ENCODE measurements at places on chromosomes 3 and 15. TPM values are rescaled to one million over a fixed set of nuclear protein-coding genes. Genes with fewer than 3 reads are reported as not detected.
A peak's percentile ranks its signal among the peaks of the same experiment; 100 is the strongest.

The ZSCAN2 gene
- 5.2 TPM for total RNA-seq

- no peaks in the 10 kb centered on the region for H3K27me3 ChIP-seq
- peak; percentile 60 for DNase-seq
- H3K4me1 ChIP-seq: peaks cover 30% of the 10 kb centered on the region
- H3K4me3 ChIP-seq: peak overlapping the region; percentile 66
- no peaks in the 10 kb centered on the region for H3K36me3 ChIP-seq
Observed at GRCh38 chr3:187519428-187519890, 150.7 kb downstream of the SST start.

DNA sequence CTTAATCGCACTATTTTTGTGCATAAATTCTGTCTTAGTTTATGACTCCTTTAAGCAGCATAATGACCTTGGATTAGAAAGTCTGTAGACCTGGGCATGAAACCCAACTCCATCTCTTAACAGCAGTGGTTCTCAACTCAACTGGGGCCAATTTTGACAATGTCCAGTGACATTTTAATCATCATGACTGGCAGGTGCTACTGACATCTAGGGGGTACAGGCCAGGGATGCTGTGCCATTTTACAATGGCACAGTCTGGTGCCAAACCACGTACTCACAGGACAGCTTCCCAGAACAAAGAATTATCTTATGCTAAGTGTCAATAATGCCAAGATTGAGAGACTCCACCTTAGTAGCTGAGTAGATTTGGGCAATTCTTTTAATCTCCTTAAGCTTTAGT, 405.0 kb downstream of the NTRK3 start:
- H3K36me3 ChIP-seq: no peaks in the 10 kb centered on the region
- H3K4me3 ChIP-seq: no peak overlapping the region
- no peak for DNase-seq
- H3K27ac ChIP-seq: no peak overlapping the region

The SAMMSON gene
- total RNA-seq: not detected

The COL7A1 gene
- total RNA-seq: 112 TPM

GRCh38 chr3:39453134-39453533, 14.3 kb upstream of the MOBP start:
- no peak for DNase-seq
- H3K4me1 ChIP-seq: peaks cover 3% of the 10 kb centered on the region
- H3K36me3 ChIP-seq: no peaks in the 10 kb centered on the region
- H3K27ac ChIP-seq: no peak overlapping the region
- H3K27me3 ChIP-seq: peaks cover 1% of the 10 kb centered on the region
- no peak overlapping the region for H3K4me3 ChIP-seq

GRCh38 chr3:41987627-41988026, 25.7 kb upstream of the ULK4 start:
- peaks cover 6% of the 10 kb centered on the region for H3K4me1 ChIP-seq
- no peak overlapping the region for H3K27ac ChIP-seq
- no peaks in the 10 kb centered on the region for H3K36me3 ChIP-seq
- no peak overlapping the region for H3K4me3 ChIP-seq

The CASR gene
- total RNA-seq: not detected

- H3K27ac ChIP-seq: no peak overlapping the region
- no peak for DNase-seq
- no peaks in the 10 kb centered on the region for H3K27me3 ChIP-seq
- H3K4me3 ChIP-seq: no peak overlapping the region
Observed at GRCh38 chr3:111197485-111197884, 125.9 kb downstream of the NECTIN3 start.

- no peaks in the 10 kb centered on the region for H3K27me3 ChIP-seq
- no peaks in the 10 kb centered on the region for H3K4me1 ChIP-seq
- H3K36me3 ChIP-seq: no peaks in the 10 kb centered on the region
- H3K4me3 ChIP-seq: no peak overlapping the region
- DNase-seq: no peak
- H3K27ac ChIP-seq: no peak overlapping the region
Observed at GRCh38 chr3:148230473-148230872, 467.2 kb upstream of the AGTR1 start.

- no peaks in the 10 kb centered on the region for H3K27me3 ChIP-seq
- peak overlapping the region; percentile 10 for H3K4me3 ChIP-seq
- peak overlapping the region; percentile 71 for H3K27ac ChIP-seq
- no peak for DNase-seq
Observed at GRCh38 chr3:50167069-50167840, 12.1 kb downstream of the SEMA3F start.

The ITGA11 gene
- total RNA-seq: 2.2 TPM

DNA sequence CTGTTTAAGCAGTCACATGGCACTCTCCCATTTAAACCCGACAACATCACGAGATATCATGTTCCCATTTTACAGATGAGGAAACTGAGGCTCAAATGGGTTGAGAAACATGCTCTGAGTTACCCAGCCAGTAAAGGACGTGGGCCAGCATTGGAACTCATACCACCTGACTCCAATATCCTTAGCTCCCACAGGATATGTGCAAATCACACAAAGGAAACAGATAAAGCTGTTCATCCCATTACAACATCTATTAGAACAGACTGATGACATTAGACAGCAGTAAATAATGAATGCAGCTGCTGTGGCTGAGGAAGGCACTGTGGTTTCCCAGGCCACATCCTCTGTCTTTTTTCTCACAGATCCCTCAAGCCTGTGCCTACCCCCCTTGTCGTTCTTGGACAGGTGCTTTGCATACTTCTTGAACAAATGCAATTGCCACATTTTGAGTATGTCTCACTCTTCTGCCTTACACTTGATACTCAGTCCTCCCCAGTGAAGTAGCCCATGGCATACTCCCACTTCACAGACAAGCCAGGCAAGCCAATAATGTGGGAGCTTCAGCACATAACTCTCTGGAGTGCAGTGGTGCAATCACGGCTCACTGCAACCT, 17.7 kb downstream of the FRMD4B start:
- DNase-seq: no peak
- no peaks in the 10 kb centered on the region for H3K36me3 ChIP-seq
- peaks cover 18% of the 10 kb centered on the region for H3K4me1 ChIP-seq
- no peaks in the 10 kb centered on the region for H3K27me3 ChIP-seq
- no peak overlapping the region for H3K27ac ChIP-seq

DNA sequence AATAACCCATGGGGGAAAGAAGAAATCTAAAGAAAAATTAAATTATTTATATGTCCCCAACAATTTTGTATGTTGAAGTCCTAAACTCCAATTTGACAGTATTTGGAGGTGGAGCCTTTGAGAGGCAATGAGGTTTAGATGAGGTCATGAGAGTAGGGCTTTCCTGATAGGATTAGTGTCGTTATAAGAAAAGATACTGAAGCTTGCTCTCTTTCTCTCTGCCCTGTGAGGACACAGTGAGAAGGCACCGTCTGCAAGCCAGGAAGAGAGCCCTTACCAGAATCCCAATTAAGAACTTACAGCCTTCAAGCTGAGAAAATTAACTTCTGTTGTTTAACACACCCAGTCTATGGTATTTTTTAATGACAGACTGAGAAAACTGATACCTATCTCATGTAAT, 16.1 kb upstream of the OR5AC2 start:
- H3K4me3 ChIP-seq: no peak overlapping the region
- no peaks in the 10 kb centered on the region for H3K27me3 ChIP-seq
- no peaks in the 10 kb centered on the region for H3K4me1 ChIP-seq
- H3K27ac ChIP-seq: no peak overlapping the region
- DNase-seq: no peak

DNA sequence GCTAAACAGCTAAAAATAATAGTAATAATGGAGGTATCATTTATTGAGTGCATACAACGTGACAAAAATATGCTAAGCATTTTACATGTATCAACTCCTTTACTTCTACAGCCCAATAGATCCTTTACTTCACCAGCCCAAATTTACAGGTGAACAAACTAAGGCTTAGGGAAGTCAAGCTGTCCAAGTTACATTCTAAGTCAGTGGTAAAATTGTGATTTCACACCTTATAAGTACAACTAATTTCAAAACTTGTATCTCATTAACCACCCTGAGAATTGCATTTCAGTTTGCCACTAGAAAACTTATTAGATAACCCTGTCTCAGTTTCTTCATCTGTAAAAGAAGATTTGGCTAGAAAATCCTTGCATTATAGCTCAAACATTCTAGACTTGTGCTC, 10.7 kb downstream of the SLC33A1 start:
- no peak overlapping the region for H3K4me3 ChIP-seq
- no peaks in the 10 kb centered on the region for H3K27me3 ChIP-seq
- DNase-seq: no peak
- no peak overlapping the region for H3K27ac ChIP-seq
- 0 out of 2 replicates have a peak, but pooled peaks cover 4% of the 10 kb centered on the region for H3K36me3 ChIP-seq

- H3K27me3 ChIP-seq: peaks cover 38% of the 10 kb centered on the region
- H3K36me3 ChIP-seq: 0 out of 2 replicates have a peak, but pooled peaks cover 5% of the 10 kb centered on the region
- DNase-seq: no peak
- no peaks in the 10 kb centered on the region for H3K4me1 ChIP-seq
- no peak overlapping the region for H3K27ac ChIP-seq
Observed at GRCh38 chr15:77002954-77003912, 8.3 kb downstream of the PSTPIP1 start.

The GOLGA8T gene
- not detected for total RNA-seq

DNA sequence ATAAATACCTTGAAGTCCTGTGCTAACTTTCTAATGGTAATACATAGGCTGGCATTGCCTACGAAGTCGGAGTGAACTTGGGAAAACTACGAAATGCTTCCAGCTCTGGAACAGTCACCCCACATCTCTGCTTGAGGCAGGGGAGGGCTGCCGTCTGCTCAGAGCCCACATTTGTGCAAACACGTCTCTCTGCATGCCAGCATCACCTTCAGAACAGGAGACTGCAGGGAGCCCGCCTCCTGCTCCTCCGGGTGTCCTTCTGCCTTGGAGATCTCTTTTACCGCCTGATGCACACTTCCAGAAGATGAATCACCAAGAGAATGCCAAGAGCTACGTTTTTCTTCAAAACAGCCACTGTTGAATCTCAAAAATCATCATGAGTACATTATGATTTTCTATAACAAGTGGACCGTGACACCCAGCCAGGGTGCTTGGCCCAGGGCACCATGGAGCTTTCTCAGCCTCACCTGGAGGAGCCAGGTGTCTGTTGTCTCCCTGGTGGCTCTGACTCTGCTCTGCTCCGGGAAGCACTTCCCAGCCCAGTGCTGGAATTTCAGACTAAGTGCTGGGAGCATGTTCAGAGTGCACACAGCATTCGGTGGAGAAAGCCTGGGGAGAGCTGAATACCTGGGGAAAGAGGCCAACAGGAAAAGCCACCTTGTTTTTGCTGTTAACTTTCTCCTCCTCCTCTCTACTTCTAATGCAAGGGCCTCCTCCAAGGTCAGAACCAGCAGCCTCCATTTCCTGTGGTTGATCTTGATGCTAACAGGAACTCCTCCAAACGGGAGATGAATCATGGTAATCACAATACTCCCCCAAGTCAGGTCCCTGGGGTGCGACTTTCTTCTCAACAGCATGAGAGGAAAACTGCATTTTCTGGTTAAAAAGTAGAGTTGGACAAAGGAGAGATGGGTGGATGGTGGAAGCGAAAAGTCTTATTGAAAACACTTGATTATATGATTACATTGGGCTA, 467.7 kb downstream of the GABRG3 start:
- no peak overlapping the region for H3K27ac ChIP-seq
- peaks cover 9% of the 10 kb centered on the region for H3K36me3 ChIP-seq
- DNase-seq: no peak
- no peaks in the 10 kb centered on the region for H3K27me3 ChIP-seq
- H3K4me1 ChIP-seq: no peaks in the 10 kb centered on the region

DNA sequence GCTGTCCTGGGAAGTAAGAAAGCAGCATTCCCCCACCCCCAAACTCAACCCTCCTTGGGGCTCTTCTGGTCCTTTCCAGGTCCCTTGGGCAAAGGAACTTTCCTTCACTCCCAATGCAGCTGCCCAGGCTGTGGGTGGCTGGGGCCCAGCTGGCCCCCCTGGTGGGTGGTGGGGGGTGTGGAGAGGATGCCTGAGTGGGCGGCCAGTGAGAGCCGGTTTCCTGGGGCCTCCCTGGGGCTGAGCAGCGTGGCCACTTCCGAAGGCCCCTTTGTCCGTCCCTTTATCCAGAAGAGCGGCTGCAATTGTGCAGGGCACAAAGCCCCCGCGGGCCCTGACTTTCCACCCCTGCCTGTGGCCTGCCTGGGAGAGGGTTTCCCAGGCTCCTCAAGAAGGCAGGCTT, 61.0 kb downstream of the RHCG start:
- DNase-seq: no peak
- H3K27ac ChIP-seq: no peak overlapping the region
- H3K27me3 ChIP-seq: peaks cover 58% of the 10 kb centered on the region
- H3K4me1 ChIP-seq: peaks cover 6% of the 10 kb centered on the region
- no peak overlapping the region for H3K4me3 ChIP-seq

DNA sequence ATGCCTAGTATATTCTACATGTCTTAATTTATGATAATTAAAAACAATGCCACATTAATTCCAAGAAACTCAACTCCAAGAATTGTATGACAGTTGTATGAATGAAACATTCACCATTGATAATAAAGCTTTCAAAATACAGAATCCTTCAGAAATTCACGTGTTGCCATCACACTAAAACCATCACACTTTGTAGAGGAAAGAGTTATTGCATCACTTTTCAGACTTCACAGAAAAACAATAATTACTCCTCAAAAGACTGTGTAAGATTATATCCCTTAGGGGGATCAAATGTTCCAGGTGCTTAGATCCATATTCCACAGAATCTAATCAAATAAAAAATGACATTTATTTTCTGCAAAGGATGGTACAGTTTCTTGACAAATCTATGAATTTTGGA, 85.0 kb downstream of the OSBPL10 start:
- H3K27me3 ChIP-seq: peaks cover 4% of the 10 kb centered on the region
- no peak for DNase-seq
- H3K4me3 ChIP-seq: no peak overlapping the region

The DGKG gene
- 0.31 TPM for total RNA-seq

The HHLA2 gene
- not detected for total RNA-seq

DNA sequence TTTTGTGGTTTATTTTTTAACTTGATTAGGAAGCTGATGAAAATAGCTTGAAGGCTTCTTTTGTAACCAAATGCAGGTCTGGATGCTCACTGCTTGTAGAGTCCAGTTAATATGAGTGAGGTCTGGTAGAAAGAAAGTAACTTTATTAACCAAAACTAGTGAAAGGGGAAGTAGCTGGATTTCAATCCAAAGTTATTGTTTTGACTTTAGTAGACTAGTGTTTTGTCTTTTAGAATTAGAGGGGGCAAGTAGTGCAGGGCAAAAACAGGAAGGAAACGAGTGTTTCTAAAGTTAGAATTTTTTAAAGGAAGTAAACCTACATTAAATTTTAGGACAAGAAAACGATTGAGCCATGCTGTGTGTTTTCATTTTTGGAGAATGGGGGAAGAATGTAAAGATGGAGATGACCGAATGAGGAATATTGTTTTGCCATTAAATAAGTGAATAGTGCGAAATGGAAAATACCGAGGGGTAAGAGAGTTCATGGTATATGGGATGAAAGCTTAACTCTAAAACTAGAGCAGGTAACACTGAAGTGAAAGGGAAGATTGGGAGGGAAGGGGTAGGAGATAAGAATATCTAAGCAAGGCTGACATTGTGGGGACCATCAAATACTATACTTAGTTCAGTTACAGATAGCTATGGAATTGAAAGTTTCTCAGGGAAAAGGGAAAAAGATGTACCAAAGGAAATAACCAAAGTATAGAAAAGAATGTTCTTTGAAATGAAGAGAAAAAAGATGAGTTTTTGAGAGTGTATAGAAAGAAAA, 40.0 kb downstream of the USP3 start:
- peaks cover 6% of the 10 kb centered on the region for H3K4me1 ChIP-seq
- H3K36me3 ChIP-seq: no peaks in the 10 kb centered on the region
- no peaks in the 10 kb centered on the region for H3K27me3 ChIP-seq
- no peak overlapping the region for H3K27ac ChIP-seq
